Ascending aorta (tissue), 2 donors: ENCODE measurements at places on chromosomes 13 and 19.

GRCh38 chr13:19567820-19568534 is 6.6 kb upstream of the TPTE2 start:
- no peak overlapping the region for H3K4me3 ChIP-seq
- H3K4me1 ChIP-seq: no peaks in the 10 kb centered on the region
- no peak overlapping the region for H3K27ac ChIP-seq
- H3K27me3 ChIP-seq: no peaks in the 10 kb centered on the region

DNA sequence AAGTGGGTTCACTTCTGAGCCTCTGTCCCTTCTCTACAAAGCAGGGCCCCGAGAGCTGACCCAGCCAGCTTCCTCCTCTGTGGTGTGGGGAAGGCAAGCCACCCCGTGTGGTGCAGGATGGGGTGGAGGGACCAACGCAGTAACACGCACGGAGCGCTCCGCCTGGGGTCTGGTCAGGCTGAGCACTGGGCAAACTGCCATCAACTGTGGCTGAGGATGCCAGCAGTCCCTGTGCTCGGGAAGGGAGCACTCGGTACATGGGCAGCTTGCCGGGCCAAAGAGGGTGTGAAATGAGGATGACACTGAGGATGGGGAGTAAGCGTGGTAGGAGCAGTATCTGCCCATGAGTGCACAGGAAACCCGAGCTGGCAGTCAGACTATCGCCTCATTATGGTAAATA is 7.6 kb upstream of the GMIP start:
- no peaks in the 10 kb centered on the region for H3K4me1 ChIP-seq
- no peaks in the 10 kb centered on the region for H3K27me3 ChIP-seq
- DNase-seq: no peak

GRCh38 chr13:111120913-111121312 is 5.8 kb downstream of the ARHGEF7 start:
- no peaks in the 10 kb centered on the region for H3K27me3 ChIP-seq
- H3K4me3 ChIP-seq: no peak overlapping the region
- peaks cover 6% of the 10 kb centered on the region for H3K4me1 ChIP-seq
- no peak overlapping the region for H3K27ac ChIP-seq
- no peak for DNase-seq

DNA sequence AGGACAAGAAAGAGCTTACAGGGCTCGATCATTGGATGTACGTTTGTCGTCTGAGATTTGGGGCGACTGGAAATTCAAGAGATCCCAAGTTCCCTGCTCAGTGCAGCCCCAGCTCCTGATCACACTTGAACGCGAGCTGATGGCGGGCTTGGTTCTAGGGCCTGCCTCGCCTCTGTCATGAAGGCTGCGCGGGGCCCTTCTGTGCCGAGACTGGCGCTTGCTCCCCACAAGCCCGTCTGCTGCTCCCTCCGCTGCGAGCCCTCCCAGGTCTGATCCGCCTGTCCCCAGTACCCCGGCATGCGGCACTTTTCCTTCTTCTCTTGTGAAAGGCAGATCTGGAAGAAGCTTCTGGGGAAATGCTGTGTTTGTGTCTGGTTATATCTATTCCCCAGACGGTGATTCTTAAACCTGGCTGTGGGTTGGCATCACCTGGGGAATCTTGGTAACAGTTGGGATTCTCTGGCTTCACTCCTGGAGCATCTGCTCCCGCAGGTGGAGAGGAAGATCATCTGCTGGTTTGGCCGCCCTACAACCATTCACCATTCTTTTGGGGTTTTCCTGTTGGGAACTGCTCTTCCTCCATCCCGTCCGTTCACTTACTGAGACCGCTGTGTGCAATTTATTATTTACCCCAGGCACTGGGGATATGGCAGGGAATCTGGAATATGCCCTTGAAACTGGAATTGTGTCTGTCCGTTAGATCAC is 43.6 kb downstream of the SIPA1L3 start:
- no peaks in the 10 kb centered on the region for H3K4me1 ChIP-seq
- H3K27ac ChIP-seq: no peak overlapping the region
- H3K36me3 ChIP-seq: no peaks in the 10 kb centered on the region
- H3K27me3 ChIP-seq: no peaks in the 10 kb centered on the region

GRCh38 chr13:52001120-52001731 is 10.0 kb downstream of the ATP7B start:
- no peak overlapping the region for H3K27ac ChIP-seq
- H3K4me1 ChIP-seq: peaks cover 7% of the 10 kb centered on the region
- no peak overlapping the region for H3K4me3 ChIP-seq
- DNase-seq: no peak
- no peaks in the 10 kb centered on the region for H3K36me3 ChIP-seq

DNA sequence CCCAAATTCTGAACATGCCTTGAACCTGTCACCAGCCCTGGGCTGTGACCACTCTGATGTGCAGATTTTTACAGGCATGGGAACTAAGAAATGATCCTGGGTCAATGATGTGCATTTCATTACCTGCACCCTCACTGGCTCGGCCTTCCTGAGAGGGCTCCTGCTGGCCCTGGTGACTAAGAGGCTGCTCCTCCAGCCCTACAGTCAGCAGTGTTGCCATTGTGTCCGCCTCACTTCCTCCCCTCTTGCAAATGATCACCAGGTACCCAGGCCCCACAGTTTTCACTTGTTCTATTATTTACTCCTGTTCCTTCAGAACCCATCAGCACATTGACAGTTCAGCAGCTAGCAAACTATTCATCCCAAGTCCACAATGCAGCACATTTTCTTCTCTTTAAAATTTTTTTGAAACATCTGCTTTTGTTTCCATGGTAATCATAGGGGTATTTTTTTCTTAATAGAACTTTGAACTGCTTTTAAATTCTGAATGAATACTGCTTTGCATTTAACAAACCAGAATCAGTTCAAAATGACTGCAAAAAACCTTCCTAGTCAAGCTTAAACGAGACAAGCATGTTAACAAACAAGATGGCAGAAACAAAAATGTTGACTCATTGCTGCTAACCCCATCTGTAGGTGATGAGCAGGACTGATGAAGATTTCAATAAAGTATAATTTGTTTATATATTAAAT is 29.3 kb downstream of the STARD13 start:
- no peaks in the 10 kb centered on the region for H3K36me3 ChIP-seq
- H3K27me3 ChIP-seq: no peaks in the 10 kb centered on the region
- H3K4me1 ChIP-seq: no peaks in the 10 kb centered on the region
- H3K4me3 ChIP-seq: no peak overlapping the region
- no peak for DNase-seq
- H3K27ac ChIP-seq: no peak overlapping the region

DNA sequence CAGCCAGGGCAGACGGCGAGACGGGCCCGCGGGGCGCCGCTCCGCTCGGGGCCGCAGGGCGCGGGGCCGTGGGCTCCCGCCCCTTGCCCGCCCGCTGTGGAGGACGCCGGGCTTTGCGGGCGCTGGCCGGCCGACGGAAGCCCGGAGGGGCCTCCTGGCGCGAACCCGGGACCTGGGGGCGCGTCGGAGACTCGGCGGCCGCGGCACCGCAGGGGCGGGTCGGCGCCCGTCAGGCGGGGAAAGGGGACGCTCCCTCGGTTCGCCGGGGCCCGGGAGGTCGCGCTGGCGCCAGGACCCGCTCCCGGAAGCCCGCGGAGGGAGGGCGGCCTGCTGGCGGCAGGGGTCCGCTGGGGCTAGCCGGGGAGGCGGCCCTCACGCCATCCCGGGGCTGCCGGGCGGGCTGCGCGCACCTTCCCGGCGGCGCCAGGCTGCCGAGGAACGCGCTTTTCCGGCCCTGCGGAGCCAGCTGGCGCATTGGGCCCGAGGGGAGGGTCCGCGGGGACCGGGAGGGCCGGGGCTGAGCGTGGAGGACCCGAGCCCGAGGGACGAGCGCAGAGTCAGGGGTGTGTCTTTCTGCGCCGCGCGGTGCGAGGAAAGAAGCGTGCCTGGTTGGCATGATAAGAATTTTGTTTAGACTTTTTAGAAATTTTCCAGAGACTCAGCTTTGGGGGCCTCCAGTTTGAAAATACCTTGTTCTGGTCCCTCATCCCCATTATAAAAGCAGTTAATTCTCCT is 511 bp downstream of the GARRE1 start:
- H3K4me1 ChIP-seq: no peaks in the 10 kb centered on the region
- peak overlapping the region; percentile 81 for H3K4me3 ChIP-seq
- no peaks in the 10 kb centered on the region for H3K27me3 ChIP-seq
- peak overlapping the region; percentile 98 for H3K27ac ChIP-seq
- no peaks in the 10 kb centered on the region for H3K36me3 ChIP-seq

DNA sequence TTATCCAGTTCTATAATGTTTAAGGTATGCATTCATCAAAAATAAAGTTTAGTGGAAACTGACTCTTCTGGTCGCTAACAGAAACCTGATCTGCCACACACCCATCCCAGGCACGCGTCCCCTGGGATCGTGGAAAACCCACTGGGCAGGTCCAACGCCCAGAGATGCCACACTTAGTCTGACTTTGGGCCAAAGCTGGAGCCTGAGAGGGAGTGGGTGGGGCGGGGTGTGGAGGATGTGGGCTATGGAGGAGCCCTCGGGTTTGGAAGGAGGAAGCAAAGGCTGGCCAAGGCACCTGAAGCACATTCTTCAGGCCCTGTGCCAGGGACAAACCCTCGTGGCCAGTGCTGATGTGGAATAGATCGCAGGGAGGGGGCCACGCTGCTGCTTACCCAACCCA is 2.5 kb downstream of the IGFL1 start:
- no peaks in the 10 kb centered on the region for H3K27me3 ChIP-seq
- no peak for DNase-seq
- no peaks in the 10 kb centered on the region for H3K36me3 ChIP-seq
- no peaks in the 10 kb centered on the region for H3K4me1 ChIP-seq
- H3K27ac ChIP-seq: no peak overlapping the region

GRCh38 chr13:76853481-76853880 is 32.7 kb downstream of the KCTD12 start:
- no peak overlapping the region for H3K4me3 ChIP-seq
- H3K27me3 ChIP-seq: no peaks in the 10 kb centered on the region
- peak overlapping the region; percentile 53 for H3K27ac ChIP-seq
- DNase-seq: no peak
- H3K4me1 ChIP-seq: peaks cover 10% of the 10 kb centered on the region
- H3K36me3 ChIP-seq: no peaks in the 10 kb centered on the region

- DNase-seq: no peak
- no peaks in the 10 kb centered on the region for H3K27me3 ChIP-seq
- no peaks in the 10 kb centered on the region for H3K36me3 ChIP-seq
Measured at GRCh38 chr19:43438291-43439031, 23.8 kb downstream of the TEX101 start.

- H3K36me3 ChIP-seq: peaks cover 40% of the 10 kb centered on the region
- no peaks in the 10 kb centered on the region for H3K27me3 ChIP-seq
- H3K27ac ChIP-seq: peak overlapping the region; percentile 90
- peaks cover 40% of the 10 kb centered on the region for H3K4me1 ChIP-seq
- H3K4me3 ChIP-seq: peak overlapping the region; percentile 99
- no peak for DNase-seq
Measured at GRCh38 chr19:40803857-40804782, 5.1 kb downstream of the EGLN2 start.

DNA sequence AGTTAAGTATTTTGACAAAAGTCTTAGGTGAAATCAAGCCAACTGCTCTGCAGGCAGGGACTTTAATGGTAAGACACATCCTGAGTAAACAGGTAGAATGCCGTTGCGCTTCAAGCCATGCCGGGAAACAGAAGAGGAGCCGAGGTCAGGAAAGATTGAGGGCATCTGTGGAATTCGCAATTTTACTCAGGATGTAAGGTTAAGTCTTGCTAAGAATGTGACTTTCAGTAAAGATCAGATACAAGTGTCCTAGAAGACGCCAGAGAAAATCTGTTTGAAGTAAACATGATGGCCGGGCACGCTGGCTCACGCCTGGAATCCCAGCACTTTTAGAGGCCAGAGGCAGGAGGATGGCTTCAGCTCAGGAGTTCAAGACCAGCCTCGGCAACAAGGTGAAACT is 33.4 kb upstream of the DPRX start:
- H3K27me3 ChIP-seq: no peaks in the 10 kb centered on the region
- H3K27ac ChIP-seq: no peak overlapping the region
- H3K4me1 ChIP-seq: no peaks in the 10 kb centered on the region
- no peaks in the 10 kb centered on the region for H3K36me3 ChIP-seq
- H3K4me3 ChIP-seq: no peak overlapping the region

DNA sequence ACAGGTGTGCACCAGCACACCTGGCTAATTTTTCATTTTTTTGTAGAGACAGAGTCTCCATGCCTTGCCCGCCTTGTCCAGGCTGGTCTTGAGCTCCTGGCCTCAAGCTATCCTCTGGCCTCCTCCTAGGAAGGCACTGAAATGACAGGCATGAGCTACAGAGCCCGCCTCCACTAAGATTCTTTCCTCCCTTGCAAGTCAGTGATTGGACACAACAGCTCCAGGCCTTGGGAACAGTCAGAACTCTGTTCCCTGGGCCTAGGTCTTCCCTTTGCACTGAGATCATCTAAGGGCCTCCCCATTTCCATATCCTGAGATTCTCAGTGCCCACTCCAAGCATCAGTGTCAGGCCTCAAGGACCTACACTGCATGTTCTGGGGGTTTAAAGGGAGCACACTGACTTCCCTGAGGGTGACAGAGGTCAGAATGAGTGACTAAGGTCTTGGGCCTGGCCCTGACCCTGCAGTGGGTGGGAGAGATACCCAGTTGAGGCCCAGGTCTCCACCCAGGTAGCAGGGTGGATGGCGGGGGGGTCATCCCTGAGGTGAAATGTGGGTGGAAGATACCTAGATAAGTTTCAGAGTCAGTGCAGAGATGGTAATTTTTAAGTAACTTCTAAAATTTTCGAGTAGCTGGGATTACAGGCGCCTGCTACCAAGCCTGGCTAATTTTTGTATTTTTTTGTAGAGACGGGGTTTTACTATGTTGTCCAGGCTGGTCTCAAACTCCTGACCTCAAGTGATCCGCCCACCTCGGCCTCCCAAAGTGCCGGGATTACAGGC is 17.3 kb upstream of the ERCC1 start:
- no peak for DNase-seq
- no peaks in the 10 kb centered on the region for H3K36me3 ChIP-seq
- peaks cover 24% of the 10 kb centered on the region for H3K4me1 ChIP-seq

GRCh38 chr19:803686-804418 is 6.6 kb downstream of the PTBP1 start:
- no peak overlapping the region for H3K4me3 ChIP-seq
- no peak for DNase-seq
- no peaks in the 10 kb centered on the region for H3K27me3 ChIP-seq

DNA sequence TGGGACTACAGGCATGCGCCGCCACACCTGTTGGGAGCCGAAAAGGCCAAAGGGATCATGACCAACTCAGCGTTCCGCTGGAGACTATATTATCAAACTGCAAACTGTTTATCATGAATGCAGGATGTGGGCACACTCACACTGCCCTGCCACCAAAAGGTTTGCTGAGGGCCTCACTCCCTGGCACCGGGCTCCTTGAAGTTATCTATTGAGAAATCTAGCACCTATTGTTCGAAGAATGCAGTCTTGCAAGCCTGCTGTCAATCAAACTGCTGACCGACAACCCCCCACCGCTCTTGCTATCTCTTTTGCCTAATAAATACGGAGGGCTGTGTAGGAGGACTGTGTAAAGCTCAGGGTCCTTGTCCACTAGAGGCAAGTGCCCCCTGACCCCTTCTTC is 5.2 kb upstream of the ZNF836 start:
- H3K4me3 ChIP-seq: no peak overlapping the region
- no peaks in the 10 kb centered on the region for H3K36me3 ChIP-seq
- H3K4me1 ChIP-seq: peaks cover 6% of the 10 kb centered on the region

GRCh38 chr19:19635313-19635702 is 7.3 kb upstream of the LPAR2 start:
- no peaks in the 10 kb centered on the region for H3K4me1 ChIP-seq
- no peaks in the 10 kb centered on the region for H3K27me3 ChIP-seq
- H3K36me3 ChIP-seq: peaks cover 16% of the 10 kb centered on the region
- no peak overlapping the region for H3K27ac ChIP-seq
- no peak for DNase-seq
